NCI-H1694 treated with DMSO at 0.1 percent for 48 hours (cell line): ENCODE measurements at places on chromosomes 7 and 10.

DNA sequence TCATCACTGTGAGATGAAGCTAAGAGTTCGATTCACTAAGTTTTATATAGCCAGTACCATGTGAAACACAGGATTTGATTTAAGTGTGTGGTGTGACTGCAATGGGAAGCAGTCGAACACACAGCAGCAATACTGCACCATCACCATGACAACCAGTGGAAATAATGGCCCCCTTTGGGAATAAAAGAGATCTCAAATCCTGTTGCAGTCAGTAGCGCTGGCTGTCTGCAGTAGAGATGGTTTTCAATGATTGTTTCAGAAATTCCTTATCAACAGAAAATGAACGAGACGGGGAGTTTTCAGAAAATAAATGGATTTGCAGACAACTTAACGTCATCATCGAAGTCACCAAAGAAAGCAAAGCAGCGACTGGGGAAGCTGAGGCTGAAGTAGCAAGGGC, 91.0 kb downstream of the PTPRE start:
- no peak for DNase-seq

- DNase-seq = no peak
Measured at GRCh38 chr7:50723888-50724287, 58.8 kb downstream of the GRB10 start.

DNA sequence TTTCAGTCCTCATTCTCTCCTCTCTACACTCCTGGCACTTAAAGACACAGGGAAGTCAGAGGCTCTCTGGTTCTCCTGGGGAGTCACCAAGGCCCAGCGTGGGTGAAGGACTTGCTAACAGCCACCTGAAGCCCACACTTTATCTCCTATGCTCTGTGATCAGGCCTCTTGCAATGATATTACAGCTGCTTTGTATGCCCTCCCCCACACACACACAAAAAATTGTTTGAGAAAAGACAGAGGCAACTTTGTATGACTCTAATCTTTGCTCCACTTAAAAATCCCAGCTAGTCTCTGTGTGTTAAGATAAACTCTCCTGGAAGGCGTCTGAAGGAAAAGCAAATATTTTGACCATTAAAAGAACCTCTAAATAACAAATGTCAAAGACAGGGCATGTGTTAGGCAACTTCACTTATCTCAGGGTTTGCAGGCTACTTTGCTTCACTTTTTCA, 507.2 kb downstream of the TNS3 start:
- DNase-seq = no peak

DNA sequence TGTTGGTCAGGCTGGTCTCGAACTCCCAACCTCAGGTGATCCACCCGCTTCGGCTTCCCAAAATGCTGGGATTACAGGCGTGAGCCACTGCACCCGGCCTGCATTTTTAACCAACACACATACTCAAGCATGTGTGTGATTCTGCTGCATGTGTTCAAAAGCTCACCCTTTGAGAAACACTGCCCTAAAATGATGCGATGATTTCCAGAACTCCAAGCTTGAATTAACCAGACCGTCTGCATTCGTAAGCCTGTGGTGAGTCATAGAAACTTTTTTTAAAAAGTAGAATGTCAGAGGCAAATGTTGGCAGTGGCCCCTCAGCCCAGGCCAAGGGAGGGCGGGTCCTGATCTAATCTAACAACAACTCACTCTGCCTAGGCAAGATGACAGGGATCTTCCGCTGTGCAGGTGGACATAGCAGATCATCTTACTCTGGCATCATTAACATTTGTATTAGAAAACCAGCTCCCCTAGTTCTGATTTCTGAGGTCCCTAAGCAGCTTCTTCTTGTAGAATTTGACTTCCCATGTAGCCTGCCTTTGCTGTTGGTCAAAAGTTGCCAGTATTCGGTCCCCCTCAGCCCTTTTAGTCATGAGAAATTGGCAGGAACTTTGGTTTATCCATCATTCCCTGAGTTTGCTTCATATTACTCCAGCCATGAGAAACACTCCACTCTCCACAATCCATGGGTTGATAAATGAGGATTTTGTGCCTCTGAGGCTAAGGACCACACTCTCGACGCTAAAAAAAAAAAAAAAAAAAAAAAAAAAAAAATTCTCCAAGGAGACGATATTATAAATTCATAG, 190.4 kb downstream of the SKIDA1 start:
- no peak for DNase-seq

DNA sequence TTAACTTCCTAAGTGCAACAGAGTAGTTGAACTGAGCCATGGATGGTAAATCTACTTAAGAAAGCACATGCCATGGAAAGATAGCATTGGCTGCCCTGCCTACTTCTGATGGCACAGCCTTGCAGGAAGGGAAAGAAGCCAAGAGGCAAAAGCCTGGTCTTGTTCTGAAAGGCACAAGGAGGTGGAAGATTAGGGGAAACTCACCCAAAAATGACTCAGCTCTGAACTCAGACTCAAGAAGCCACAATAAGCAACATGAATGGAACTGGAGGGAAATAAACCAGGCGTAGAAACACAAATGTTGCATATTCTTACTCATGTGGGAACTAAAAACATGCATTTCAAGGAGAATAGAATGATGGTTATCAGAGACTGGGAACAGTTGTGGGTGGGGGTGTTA, 20.8 kb upstream of the ALOX5 start:
- no peak for DNase-seq

GRCh38 chr7:40199076-40199802, 64.4 kb downstream of the SUGCT start:
- no peak for DNase-seq

DNA sequence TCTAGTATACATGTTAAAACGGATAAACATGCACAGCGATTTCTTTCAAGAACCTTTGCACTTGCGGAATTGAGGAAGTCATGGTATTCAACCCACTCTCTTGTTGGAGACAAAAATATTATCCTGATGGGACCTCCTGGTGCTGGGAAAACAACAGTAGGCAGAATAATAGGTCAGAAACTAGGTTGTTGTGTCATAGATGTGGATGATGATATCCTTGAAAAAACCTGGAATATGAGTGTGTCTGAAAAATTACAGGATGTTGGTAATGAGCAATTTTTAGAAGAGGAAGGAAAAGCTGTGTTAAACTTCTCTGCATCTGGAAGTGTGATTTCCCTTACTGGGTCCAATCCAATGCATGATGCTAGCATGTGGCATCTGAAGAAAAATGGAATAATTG, 6.9 kb downstream of the THNSL1 start:
- DNase-seq = no peak

- no peak for DNase-seq
Measured at GRCh38 chr7:35776686-35777085, 24.2 kb upstream of the SEPTIN7 start.

DNA sequence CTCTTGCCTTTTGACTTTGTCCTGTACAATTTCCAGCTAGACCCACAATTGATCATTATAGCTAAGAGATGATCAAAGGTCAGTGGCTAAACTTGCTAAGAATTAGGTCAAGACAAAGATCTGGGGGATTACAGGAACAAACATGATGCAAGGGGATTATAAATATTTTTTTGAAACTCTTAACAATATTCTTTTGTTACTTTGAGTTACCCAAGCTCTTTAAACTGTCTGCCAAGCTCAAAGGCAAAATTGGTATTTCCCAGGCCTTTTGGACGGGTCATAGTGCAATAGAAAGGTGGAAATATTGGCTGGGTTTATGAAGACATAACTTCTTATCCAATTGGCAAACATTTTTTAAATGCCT, 23.4 kb downstream of the TBXAS1 start:
- no peak for DNase-seq

DNA sequence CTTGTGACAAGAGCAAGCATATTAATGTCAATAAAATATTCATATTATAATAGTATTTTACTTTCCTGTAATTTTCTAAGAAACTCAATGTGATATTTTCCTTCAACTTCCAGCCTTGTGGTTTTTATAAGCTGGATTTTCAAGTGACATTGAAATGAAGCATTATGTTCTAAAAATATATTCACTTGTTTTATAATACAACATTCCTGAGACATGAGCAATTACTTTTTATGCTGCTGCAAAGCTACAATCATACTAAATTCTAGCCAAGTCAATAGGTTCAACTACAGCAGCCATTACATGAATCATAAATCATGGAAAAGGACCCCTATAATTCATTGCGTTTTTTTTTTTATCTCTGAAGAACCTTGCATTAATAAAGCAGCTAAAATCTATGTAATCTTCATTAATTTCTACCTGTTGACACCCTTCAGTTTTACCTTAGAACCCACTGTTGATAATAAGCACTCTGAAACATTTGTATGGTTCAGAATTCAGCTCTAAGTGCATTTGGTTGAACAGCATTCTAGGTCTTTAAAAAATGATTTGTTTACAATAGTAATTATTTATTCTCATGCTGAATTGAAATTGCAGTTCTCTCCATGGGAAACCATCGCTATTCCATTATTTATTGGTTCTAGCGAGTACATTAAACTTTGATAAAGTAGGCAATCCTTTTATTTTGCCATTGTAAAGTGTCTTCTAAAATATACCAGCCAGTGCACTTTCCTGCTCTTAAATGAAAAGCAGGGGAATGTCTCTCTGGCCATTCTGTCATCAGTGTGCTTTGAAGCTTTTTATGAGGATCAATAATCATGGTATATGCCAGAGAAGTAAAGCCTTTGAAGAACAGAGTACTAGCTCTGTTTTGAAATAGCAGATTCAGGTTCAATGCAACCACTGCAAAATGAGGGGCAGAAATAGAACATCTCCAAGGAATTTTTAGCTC, 132.6 kb downstream of the GNAT3 start:
- no peak for DNase-seq

DNA sequence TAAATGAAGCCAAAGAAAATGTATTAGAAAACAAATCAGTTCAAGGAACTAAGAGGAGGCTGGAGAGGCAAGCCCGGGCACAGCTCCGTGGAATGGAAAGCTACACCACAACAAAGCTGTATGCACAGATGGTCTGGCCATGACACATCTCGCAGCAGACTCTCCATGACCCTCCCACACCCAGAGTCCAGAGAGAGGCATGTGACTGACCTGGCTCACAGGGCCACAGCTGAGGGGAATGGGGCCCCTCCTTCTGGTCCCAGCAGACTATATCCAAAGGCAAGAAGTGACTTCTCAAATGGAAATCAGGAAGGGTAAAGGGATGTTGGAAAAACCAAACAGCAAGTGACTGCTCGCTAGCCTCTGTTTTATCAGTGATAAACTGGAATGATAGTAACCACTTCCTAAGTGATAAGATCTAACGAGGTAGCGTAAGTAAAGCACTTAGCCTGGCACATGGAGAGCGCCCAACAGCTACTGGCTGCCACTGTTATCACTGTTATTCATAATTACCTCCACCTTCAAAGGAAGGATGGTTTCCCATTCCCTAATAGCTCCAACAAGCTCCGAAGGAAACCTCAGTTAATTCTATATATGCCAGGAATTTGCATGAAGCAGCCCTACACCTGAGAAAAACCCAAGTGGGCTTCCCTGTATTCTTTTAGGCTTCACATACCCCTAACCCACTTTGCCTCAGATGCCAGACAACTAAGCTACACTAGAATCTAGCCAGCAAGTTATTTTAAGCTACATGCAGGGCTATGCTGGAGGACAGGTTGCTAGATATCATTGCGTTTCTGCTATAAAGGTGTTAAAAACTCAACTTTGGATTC, 8.4 kb downstream of the OSBPL3 start:
- DNase-seq = no peak

GRCh38 chr7:98911916-98912315, 33.6 kb downstream of the TRRAP start:
- peak; percentile 93 for DNase-seq

DNA sequence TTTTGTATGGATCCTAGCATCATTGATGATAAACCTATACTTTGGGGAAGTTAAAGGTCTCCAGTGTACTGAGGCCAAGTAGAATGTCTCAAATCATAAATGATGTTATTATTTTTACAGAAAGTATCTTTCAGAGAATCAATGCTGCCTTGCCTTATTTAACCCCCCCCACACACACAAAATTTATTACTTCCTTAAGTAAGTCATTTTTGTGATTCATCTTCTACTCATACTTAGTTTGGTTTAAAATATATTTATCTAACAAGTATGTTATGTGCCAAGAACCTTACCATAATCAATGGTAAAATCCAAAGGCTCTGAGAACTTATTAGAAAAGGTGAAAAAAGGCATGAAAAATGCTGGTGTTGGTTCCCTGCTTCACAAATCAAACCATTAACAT, 18.8 kb upstream of the CLDN12 start:
- no peak for DNase-seq

DNA sequence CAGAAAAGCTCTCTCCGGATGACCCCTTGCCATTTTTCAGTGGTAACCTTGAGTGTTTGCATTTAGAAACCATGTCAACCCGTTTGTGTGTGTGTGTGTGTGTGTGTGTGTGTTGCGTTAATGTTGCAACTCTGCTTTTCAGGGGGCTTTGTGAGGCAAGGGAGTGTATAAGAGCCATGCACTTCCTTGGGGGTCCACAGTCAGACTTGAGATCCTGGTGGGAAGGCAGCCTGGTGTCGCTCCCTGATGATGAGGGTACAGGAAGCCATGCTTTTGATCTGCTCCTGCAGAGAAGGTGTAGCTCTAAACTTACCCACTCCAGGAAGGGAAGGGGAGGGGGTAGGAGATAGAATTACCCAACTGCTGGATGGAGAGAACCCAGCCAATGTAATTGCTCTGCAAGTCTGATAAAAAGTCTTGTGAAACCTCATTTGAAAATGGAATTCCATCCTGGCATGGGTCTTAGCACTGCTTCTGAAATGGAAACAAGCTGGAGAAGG, 10.7 kb downstream of the GRK5 start:
- DNase-seq = no peak

DNA sequence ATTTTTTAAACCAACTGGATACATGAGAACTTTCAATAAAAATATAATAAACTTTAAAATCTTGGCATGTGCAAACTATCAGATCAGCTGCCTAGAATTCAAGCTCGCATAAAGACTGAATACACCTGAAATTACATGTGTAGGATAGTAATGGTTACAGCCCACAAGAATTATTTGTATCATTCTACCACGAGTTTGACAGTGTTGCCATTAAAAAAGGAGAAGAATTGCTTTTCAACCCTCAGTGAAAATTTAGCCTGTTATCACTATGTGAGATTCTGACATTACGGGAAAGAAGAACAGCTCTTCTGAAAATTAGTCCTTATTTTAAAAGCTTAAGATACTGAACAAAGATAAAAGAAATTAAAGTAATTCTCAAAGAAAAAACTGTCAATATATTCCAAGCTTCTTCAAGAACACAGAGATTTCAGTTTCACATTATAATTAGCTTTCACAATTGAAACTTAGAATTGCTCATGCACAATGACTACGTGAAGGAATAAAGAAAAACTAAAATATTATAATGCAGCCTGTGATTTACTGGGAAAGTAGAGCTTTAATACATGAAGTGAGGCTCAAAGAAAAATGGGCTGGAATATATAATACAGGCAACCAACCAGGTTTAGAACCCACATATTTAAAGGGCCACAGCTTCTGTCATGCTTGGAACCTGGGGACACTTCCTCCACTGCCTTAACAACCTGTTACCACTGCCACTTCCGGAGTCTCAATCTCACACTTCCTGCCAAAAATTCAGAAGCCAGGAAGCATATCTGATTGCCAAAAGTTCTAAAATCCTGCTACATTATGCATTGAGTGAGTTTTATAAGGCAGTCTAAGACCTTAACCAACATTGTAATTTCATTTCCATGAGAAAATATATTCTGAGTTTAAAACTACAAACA, 23.2 kb downstream of the TPK1 start:
- no peak for DNase-seq
